Stimulated activated CD4-positive, alpha-beta T cell treated with anti-CD3 and anti-CD28 coated beads, Interleukin-12 subunit alpha, Interleukin-12 subunit beta, amount 100 ng/mL, for 4 hours (primary cell): ENCODE measurements at places on chromosomes 5 and 9.

DNA sequence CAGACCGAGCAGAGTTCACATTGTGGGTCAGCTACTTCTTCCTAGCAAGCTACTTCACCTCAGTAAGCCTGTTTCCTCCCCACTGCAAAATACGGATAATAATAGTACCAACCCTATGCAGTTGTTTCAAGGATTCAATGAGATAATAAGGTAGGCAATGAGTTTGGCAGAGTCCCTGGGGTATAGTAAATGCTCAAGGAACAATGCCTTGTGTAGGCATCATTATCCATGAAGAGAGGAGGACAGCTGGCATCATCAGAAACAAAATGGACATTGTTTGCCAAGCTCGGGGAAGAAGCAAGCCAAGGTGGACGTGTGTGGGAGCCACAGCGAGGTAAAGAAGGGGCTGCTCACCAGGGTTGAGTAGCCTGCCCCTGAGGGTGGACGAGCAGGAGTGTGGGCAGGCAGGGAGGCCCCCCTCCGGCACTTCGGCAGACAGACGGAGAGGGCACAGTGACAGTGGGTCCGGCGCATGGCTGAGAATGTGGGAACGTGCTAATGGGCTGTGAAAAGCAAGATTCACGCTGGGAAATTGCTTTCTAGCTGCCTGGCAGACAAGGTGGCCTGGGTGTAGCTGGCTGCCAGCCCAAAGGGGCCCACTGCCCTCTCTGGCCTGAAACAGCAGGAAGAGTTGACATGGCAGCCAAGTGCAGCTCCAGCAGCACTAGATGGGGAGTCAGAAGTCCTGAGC is 10.1 kb downstream of the CAMK2A start:
- no peak for DNase-seq

GRCh38 chr5:172707285-172708182 is 63.5 kb downstream of the DUSP1 start:
- no peak for DNase-seq

DNA sequence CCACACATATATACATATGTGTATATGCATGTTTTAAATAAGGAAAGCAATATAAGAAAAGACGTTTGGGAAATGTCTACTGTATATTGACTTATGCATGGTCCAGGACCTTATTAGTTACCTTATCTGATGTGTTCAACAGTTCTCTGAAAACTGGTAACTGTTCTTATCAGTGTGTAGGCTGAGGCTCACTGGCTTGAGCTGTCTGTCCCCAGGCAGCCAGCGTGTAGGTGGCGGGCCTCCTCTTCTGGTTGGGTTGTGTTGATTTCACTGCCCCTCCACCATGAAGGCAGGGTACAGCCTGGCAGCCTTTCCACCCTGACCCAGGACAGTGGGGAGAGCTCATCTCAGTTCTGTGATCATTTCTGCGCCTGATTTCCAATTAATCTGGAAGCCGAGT is 38.7 kb upstream of the SEMA4D start:
- no peak for DNase-seq

DNA sequence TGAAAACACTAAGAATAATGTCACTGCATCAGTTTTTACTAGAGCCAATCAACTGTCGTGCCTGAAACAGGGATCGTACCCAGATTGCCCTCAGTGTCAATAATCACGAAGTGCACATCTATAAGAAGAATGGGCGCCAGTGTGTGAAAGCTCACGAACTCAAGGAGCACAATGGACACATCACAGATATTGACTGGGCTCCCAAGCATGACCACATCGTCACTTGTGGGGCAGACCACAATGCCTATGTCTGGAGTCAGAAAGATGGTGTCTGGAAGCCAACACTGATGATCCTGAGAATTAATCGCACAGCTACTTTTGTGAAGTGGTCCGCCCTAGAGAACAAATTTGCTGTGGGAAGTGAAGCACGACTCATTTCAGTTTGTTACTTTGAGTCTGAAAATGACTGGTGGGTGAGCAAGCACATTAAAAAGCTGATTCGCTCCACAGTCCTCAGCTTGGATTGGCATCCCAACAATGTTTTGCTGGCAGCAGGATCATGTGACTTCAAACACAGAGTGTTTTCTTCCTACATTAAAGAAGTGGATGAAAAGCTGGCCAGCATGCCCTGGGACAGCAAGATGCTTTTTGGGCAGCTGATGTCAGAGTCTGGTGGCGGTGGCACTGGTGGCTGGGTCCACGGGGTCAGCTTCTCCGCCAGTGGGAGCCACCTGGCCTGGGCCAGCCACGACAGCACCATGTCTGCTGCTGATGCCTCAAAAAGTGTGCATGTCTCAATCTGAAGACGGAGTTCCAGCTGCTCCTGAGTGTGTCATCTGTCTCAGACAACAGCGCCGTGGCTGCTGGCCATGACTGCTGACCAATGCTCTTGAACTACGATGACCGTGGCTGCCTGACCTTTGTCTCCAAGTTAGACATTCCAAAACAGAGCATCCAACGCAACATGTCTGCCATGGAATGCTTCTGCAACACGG is 32.2 kb downstream of the NSA2 start:
- no peak for DNase-seq

DNA sequence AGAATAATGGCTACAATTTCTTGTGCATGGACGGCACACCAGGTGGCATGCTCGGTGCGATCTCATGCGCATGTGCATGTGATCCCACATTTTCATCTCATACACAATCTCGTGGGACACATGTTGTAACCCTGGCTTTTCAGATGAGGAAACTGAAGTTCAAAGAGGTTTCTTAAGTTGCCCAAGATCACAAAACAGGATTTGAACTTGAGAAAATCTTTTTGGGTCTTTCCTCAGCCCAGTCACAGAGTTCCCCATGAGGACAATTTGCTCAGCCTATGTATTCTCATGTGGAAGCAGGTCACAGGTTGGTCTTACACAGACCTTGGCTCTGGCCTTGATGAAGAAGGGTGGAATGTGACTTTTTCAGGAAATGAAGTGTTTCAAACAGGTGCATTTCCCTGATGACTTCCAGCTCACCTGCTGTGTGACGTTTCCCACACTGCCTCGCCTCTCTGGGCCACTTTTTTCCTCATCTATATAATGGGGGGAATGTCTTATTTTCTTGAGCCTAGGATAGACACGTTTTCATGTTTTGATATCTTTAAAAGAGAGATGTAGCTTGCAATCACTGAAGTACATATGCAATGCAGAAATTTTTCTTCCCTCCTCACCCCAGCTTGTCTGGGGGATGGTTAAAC is 7.1 kb upstream of the ORM1 start:
- DNase-seq, result no peak

DNA sequence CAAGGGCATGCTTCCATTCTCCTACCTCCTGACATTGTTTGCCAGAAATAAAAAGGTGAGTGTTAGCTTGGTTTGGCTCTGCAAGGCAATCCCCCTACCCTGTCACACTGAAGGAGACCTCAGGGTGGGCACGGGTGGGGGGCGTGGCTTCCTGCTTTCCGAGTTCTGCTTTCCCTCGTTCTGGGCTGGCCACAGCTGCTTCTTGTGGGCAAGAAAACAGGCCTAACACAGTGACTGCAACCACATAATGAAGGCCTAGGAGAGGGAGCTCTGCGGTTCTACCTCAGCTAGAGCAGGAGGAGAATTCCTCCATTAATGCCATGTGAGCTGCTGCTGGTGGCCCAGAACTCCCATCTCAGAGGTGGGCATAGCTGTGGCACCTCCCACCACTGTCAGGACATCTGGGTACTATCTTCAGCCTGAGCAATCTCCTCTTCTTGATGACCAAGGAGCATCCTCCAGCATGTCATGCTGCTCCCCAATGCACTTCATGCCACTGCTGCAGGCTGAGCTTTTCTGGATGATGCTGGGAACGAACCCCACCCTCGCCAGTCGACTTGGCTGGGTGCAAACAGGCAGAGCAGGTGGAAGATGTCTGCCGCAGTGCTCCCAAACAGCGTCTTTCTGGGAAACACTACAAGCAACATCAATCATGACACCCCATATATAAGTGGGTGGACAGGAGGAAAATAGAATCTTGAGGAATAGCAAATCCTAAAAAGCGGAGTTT is 139.5 kb upstream of the RAPGEF1 start:
- DNase-seq, result no peak

DNA sequence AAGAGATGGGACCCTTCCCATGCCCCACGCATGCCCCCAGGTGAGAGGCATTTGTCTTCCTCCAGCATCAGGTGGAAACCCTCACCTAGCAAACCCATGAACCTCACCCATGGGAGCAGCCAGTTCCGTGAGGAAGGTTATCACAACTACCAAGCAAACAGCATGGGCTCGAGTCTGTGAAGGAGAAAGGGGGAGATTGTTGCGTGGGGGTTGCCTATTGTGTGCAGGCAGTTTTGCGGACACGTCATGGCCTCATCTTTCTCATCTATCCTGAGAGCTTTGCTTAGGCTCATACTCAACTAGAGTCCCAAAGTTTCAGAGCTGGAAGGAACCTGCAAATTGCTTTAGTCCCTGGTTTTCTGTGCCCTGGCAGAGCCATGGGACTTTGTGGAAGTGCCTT is 73.6 kb upstream of the TGFBR1 start:
- no peak for DNase-seq

- no peak for DNase-seq
Measured at GRCh38 chr5:75463726-75464125, 47.7 kb downstream of the CERT1 start.

DNA sequence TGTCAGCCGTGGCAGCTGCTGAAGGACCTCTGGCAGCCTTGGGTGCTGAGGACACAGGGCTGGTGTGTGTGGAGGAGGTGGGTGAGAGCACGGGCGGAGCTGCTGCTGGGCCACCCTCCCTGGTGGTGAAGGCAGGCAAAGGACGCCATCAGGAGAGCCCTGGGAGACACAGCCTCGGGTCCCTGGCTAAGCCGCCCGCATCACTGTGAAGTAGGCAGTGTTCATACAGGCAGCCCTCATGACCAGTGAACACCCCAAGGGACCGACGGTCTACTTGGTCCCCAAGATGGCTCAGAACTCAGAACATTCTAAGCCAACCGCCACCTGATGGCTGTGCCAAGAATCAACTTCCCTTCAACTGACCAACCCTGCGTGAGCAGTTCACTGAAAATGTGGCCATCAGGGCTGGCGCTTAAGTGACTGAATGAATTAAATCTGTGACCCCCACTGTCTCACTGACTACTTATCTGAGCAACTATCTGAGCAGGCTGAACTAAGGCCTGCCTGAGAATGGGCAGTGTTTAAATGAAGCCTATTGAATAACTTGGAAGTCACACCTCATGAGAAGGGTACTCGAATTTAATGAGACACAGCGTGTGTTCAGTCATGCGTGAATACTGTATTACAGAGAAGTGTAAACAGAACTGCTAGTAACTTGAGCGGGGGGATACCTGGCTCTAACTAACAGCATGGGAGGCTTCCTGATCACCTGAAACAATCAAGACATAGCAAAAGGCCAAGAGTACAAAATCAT is 54.7 kb upstream of the SIMC1 start:
- DNase-seq, result no peak

DNA sequence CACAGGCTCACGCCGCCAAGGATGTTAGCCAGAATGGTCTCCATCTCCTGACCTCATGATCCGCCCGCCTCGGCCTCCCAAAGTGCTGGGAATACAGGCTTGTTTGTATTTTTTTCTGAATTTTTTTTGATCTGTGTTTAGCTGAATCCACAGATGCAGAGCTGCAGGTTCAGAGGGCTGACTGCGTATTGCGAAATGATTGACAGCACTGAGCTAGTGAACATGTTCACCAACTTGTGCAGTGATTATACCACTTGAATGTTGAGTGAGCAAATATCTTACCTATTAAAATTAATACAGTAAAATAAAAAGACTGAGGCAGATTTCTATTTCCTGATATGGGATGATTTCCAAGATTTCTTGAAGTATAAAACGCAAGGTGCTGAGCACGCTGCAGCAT is 123.1 kb upstream of the PHYKPL start:
- no peak for DNase-seq
